IPS-NIHi11 (cell line): ENCODE measurements at places on chromosomes 2 and 18.
A peak's percentile ranks its signal among the peaks of the same experiment; 100 is the strongest.

DNA sequence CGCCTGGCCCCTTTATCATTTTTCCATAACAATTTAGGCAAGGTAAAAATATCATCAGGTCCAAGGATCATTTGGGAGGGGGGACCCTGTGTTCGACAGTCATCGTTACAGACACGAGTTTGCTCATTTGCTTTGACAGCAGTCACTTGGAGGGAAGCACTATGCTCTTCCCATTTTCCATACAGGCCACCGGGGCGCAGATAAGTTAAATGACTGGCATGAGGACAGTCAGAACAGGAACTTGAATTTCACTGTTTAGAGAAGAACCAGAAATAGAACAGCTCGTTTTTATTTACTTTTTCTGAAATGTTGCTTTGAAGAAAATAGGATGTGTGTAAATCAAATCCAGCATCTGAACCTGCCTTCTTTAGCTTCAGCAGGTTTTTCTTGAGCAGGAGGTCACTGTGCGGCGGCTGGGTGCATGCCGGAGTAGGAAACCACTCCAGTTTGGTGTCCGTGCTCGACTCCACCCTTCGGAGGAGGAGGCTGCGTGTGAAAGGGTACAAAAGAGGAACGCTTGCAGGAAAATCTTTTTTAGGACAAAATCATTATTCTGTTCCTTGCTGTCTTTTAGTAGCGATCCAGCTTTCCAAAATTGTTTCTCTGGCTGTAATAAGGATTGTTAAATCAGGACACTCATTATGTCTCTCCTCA, 15.2 kb downstream of the NPAS2 start:
- no peak for DNase-seq

DNA sequence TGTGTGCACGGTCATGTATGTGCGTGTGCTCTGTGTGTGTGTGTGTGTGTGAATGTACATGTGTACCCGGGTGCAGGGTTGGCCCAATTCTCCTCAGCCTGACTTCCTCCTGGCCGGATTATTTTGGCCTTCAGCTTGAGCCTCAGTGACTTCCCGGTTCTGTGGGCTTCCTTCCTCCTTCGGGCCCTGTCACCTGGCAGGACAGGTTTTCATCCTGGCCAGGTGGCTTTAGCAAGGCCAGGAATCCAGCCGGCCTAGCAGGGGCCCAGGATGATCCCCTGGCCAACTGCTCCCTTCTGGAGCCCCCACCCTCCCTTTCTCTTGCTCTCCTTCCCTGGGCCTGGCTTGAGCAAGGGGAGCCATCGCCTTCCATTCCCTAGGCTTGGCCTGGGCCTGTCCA, 140.5 kb downstream of the INHBB start:
- DNase-seq = no peak

- no peak for DNase-seq
These were observed 49.5 kb upstream of the TBC1D8 start for GRCh38 chr2:101200676-101201075.

DNA sequence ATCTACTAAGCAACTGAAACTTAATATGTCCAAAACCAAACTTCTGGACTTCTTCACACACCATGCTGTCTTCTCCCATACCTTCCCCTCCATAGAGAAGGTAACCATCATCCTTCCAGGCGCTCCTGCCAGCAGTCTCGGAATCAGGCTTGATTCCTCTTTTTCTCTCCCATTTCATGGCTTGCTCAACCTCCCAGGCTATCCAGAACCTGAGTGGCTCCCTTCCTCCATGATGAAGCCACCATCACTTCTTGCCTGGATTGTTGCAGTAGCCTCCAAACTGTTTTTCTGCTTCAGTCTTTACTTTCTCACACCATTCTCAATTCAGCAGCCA, 40.1 kb upstream of the NDUFV2 start:
- no peak for DNase-seq

DNA sequence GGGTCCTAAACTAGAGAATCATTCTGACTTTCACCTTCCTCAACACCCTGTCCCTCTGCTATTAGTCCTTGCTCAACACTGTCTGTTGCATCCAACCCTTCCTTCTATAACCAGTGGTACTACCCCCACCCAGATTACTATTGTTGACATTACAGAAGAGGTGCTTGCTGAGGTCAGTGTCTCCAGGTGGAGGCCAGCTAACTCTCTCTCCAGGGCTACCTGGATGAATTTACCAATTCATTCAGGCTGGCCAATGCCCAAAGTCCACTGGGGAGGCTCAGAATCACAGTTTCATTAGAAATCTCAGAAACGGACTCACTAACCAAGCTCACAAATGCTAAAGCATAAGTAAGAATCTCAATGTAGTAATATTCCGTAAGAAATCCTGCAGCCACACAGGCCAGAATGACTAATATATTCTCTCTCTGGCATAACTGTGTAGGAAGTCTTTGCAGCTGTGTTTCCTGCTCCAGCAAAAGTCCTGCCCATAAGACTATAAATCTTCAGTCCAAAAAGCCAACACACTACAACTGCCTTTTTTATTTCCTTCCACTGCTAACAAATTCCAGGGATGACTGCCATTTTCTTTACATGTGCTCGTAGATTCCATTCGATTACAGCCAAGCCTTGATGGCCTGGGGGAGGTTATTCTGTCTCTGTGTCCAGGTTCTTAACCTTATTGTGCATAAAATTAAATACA, 10.0 kb upstream of the TTR start:
- no peak for DNase-seq

- no peak for DNase-seq
These were observed 24.7 kb upstream of the AMMECR1L start for GRCh38 chr2:127910415-127910814.

GRCh38 chr18:47683774-47684173, 246.7 kb downstream of the SMAD2 start:
- DNase-seq = no peak

GRCh38 chr2:39786761-39787522, 7.9 kb upstream of the THUMPD2 start:
- DNase-seq = no peak

DNA sequence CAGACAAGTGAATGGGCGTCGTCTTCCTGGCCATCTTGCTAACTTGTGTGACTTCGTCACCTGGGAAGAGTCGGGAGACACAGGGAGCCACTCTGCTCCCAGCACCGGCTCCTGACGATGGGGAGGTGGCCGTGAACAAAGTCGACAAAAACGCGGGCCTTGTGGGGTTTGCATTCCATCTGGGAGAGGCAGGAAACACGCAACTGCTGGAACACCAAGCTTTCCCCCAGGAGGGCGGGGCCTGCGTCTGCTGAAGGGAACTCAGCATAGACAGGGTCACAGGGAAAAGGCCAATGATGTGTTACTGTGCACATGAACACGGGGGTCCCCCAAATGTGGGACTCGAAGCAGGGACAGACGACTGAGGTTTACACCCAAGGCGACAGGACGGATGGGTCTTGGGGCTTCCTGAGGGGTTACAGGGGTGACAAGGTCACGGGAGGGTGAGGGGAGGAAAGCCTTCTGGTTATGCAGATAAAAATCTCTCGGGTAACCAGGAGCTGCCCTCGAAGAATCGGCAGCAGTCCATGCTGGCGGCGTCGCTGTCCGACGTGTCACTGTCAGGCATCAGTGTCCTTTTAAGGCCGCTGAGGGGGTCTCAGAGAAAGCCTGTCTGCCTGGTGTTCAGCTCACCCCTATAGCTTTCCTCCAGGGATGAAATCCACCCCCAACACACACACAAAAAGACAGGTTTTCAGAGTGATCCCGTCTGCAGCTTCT, 28.2 kb upstream of the PRLH start:
- no peak for DNase-seq

DNA sequence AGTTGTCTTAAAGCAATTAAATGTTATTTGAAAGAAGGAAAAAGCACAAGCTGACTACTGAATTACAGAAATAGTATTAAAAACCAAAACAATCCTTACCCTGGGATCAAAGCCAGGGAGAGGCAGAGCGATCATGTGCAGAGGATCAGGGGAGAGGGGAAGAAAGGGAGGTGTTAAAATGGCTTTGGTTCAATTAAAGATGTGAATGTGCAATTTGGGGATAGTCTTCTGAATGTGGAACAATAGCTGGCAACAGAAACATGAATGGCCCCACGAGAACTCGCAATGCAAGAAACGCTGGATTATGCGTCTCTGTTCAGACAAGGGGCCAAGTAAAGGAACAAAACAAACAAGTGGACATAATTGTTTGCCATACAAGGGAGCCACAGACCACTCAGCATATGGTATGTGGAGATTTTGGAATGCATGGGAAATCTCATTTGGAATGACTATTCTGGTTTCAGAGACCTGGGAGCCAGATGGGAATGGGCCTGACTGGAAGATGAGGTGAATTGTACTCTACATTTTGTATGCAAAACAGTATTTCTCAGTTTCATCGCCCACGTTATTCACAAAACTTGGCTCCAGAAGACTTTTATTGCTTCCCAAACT, 155.4 kb downstream of the SLC4A3 start:
- no peak for DNase-seq

DNA sequence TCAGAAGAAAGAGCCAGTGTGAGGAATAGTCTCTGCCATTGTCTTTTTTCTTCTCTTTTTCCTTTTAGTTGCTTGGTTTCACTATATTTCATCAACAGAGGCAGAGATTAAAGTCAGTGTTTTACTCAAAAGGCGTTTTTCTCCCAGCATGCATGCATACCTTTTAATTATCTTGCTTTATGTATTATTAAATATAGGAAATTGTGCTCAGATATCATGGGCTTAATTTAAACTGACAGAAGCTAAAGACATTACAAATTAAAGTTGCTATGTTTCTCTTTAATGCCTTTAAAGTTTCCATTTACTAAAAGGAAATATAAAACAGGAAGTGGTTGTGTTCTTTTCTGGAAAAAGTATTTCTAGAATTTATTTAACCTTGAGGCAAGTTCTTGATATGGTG, 223.3 kb upstream of the ATP5MC3 start:
- no peak for DNase-seq

GRCh38 chr2:231245249-231246094, 47.0 kb downstream of the ARMC9 start:
- DNase-seq = no peak

- DNase-seq = no peak
These were observed 150.6 kb downstream of the RTN4 start for GRCh38 chr2:54899576-54900200.

DNA sequence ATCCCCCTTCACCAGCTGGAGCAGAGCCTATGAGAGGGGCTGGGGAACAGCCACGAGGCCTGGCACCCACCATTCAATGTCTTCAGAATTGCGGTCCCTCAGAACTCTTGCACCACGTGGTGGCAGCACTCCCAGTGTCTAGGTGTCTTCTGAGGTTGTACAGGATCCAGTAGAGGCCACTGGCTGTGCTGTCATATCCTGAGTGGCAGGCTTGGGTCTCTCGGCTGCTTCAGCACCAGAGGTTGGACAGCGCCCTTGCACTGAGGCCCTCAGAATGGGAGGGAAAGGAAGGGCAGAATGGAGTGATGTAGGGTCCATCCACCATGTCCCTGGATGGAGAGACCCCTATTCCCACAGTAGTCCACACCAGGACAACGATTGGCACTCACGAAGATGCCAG, 112.0 kb upstream of the TEKT4 start:
- peak; percentile 17 for DNase-seq

DNA sequence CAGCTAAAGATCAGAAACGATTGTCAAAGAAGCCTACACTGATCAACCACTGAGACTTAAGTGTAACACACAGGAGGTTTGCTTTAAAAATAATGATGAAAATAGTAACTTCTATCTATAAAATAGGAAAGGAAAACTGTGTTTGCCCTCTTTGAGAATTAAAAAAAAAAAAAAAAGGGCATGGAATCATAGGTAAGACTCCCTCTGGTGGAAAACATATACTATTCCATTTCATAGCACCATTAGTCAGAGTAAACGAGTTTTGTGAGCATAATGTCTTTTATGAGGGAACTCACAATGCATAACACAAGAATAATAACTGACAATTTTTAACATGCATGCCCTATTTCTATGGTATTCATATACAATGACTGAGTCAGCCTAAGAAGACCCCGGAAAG, 36.3 kb downstream of the SLC35F5 start:
- DNase-seq = peak; percentile 14

DNA sequence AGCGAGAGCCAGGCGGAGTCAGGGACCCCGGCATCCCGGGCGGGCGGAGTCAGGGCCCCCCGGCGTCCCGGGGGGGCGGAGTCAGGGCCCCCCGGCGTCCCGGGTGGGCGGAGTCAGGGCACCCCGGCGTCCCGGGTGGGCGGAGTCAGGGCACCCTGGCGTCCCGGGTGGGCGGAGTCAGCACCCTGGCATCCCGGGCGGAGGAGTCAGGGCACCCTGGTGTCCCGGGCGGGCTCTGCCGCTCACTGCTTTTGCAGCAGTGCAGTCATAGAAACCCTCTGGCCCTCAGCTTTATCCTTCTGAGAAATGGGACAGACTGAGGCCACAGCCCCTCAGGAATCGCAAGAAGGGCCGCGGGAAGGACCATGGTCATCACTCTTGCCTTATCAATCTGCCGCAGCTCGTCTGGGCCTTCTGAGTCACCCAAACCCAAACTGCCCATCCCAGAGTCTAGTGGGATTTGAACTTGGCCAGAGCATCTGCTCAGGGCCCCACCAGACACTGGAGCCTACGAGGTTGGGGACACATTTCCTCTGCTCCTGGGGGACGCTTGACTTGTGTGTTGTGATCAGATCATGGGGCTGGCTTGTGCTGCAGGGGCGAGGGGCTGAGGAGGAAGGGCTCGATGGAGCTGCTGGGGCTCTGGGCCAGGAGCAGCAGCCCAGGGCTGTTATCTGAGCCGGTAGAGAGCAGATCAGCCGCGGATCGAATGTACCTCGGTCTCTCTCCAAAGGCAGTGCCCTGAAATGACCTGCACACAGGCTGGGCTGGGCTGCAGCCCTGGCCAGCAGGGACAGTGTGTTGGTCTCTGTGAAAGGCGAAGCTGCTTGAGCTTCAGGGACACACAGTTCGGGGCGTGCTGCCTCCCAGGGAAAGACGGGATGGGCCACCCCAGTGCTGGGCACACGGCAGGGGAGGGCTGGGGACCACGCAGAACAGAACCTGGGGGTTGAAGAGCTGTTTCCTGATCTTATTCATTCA, 290.1 kb upstream of the HDAC4 start:
- no peak for DNase-seq

- no peak for DNase-seq
These were observed 154.3 kb downstream of the TTC32 start for GRCh38 chr2:19747310-19748072.

DNA sequence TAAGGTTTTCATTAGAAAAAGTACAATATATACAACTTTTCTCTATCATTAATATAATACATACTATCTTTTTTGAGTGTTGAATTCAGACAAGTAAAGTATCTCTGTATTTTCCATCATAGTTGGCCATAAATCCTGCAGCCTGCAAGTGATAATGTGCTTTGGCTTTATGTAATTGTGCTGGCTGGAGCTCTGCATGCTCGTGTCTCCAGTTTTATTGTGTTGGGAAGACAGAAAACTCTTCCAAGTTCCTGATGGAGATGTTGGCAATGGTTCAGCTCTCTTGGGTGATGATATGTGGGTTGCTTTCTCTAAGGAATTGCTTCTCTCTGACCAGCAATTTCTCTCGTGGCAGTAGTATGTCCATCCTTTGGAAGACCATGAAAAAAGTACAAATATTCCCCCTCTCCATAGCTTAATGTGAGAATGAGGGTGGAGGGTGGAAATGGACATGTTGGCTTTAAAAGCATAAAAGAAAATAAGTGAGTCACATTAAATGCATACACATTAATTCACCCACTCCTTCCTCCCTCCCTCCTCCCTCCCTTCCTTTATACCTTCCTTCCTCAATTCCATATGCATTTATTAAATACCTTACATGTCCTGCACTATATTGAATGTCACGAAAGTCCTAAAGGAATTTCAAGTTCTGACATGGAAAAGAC, 344.2 kb downstream of the MTX2 start:
- DNase-seq = no peak

GRCh38 chr2:39000552-39000951, 110.9 kb downstream of the ARHGEF33 start:
- DNase-seq = no peak

GRCh38 chr2:1907849-1908533, 163.7 kb upstream of the PXDN start:
- no peak for DNase-seq

GRCh38 chr18:71011389-71011788, 722.5 kb downstream of the SOCS6 start:
- DNase-seq = no peak
